ENCODE measurements at places on chromosomes 5 and 9. TPM values are rescaled to one million over a fixed set of nuclear protein-coding genes. Genes with fewer than 3 reads are reported as not detected.

The PCDHGA1 gene
- not detected for total RNA-seq

The TNFSF15 gene
- 2.3 TPM for total RNA-seq

The CENPK gene
- 9.1 TPM for total RNA-seq

The IFNA17 gene
- not detected for total RNA-seq

The PFN3 gene
- total RNA-seq: not detected

The IL11RA gene
- total RNA-seq: 58.2 TPM

The KIF4B gene
- total RNA-seq: not detected

The TEX48 gene
- not detected for total RNA-seq

The GPR21 gene
- total RNA-seq: 1.9 TPM

The ARHGEF37 gene
- total RNA-seq: 21.4 TPM

The ZNF483 gene
- 1.6 TPM for total RNA-seq

The CARD9 gene
- 0.28 TPM for total RNA-seq

The ADAMTS6 gene
- 2.5 TPM for total RNA-seq

The GRIN3A gene
- not detected for total RNA-seq

The GZMA gene
- 7.2 TPM for total RNA-seq

The SPZ1 gene
- not detected for total RNA-seq

The LCN15 gene
- 1.5 TPM for total RNA-seq

The PTAR1 gene
- 43.8 TPM for total RNA-seq
